Bronchial epithelial cell (primary cell): ENCODE measurements at places on chromosomes 12 and 14. TPM values are rescaled to one million over a fixed set of nuclear protein-coding genes. Genes with fewer than 3 reads are reported as not detected.

DNA sequence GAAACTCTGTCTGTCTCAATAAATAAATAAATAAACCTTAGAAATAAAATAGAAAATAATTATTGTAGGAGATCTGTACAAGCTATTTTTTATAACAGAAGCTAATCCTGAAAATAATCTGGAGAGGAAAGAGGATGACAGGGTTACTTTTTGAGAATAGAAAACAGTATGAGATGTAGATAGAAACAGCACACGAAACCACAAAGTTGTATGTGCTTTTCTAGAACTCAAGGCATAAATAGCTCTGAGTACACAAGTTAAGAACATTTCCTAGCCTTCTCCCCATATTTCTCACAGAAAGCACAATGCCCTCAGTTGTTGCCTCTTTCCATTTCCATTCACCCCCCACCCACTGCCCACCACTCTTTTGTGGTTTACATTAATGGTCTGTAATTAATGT, 35.7 kb downstream of the SLC38A4 start:
- DNase-seq, result no peak

GRCh38 chr12:70449074-70449752, 83.1 kb downstream of the KCNMB4 start:
- DNase-seq, result peak; percentile 93

DNA sequence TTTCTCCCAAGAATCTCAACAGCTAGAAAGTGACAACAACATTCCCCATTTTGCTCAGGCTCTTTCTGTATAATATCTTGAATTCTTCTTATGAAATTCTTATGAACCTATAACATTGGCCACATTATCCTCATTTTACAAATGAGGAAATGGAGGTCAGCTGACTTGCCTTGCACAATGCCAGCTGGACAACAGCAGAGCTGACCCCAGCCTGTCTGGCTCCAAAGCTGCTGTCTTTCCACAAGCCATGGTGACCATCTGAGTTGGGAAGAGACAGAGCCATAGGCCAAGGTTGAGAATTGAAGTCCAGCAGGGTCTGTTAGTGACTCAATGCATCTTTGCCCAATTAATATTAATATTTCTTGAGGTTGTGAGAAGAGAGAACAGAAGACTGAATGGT, 87.3 kb downstream of the KSR2 start:
- DNase-seq, result no peak

LTB4R2 gene
- total RNA-seq, result 10.5 and 17.4 TPM in 2 replicates

FSCB gene
- not detected in 2 replicates for total RNA-seq
